ENCODE measurements at places on chromosomes 12 and 14.

- no peak for DNase-seq
Measured at GRCh38 chr12:1351926-1352325, 242.5 kb downstream of the FBXL14 start.

- DNase-seq = peak; percentile 45
Measured at GRCh38 chr14:37329189-37330001, 131.7 kb downstream of the MIPOL1 start.

DNA sequence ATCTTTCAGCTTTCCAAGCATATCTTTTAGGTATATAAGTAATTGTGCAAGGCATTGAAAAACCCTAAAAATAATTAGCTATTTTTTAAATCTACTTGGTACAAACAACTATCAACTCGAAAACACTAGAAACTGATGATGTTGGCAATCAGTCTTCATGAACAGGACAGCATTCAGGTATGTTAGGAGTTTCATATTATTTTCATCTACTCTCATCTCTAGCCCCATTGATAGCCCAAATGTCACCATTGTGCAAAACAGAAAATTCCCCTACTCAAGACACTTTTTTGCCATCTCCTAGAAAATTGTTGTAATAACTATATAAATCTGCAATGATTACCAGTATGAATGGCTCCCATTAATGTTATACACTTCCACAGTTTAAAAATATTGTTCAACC, 144.5 kb upstream of the KRAS start:
- no peak for DNase-seq

GRCh38 chr12:4153343-4153892, 120.1 kb upstream of the CCND2 start:
- DNase-seq = no peak

GRCh38 chr12:105168006-105168405, 60.5 kb downstream of the WASHC4 start:
- no peak for DNase-seq

DNA sequence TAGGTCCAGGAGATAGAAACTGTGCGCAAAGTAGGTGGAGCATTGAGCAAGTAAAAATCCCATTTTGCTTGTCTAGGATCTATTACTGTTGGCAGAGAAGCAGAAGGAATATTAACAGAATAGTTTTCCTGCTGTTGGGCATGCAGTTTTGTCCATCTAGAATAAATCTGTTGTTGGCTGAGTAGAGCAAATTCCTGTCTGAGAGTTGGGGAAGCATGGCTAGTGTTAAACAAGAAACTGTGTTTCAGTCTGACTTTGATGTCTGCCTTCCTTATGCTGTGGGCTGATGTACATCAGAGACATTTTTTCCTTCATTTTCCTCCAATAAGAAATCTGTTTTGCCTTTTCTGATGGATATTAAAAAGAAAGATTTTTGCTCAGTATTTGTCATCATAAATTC, 98.2 kb downstream of the RAD52 start:
- DNase-seq = no peak

DNA sequence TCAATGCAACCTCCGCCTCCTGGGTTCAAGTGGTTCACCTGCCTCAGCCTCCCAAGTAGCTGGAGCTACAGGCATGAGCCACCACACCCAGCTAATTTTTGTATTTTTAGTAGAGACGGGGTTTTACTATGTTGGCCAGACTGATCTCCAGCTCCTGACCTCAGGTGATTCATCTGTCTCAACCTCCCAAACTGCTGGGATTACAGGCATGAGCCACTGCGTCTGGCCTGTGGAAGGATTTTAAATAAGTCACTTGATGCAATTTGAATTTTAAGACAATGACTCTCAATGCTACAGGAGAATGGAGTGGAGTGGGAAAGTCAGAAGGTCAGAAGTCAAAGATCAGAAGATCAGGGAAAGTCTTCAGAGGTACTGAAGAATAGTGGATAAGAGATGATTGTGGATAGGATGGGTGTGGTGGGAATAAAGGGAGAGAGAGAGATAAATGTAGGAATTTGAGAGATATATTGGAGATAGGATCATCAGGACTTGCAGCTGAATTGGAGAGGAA, 15.4 kb downstream of the TMEM52B start:
- DNase-seq = no peak

DNA sequence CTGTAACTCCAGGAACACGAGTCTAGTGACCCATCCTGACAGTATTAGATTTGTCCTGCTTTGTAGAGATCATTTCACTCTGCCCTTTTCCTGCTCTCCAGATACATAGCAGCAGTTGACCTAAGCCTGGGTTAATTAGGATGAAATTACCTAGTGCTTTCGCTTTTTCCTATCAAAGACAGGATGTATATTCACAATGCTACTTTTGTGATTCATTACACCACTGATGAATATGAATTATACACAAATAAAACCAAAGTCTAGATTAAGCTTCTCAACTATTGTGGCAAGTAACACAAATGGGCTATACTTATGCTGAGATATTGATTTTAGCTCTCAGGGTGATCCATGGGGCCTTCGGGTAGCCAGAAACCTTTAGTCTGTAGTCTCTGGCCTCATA, 17.9 kb downstream of the CERS5 start:
- DNase-seq = no peak

- DNase-seq = peak; percentile 45
Measured at GRCh38 chr12:109385339-109386058, 37.8 kb downstream of the MYO1H start.

DNA sequence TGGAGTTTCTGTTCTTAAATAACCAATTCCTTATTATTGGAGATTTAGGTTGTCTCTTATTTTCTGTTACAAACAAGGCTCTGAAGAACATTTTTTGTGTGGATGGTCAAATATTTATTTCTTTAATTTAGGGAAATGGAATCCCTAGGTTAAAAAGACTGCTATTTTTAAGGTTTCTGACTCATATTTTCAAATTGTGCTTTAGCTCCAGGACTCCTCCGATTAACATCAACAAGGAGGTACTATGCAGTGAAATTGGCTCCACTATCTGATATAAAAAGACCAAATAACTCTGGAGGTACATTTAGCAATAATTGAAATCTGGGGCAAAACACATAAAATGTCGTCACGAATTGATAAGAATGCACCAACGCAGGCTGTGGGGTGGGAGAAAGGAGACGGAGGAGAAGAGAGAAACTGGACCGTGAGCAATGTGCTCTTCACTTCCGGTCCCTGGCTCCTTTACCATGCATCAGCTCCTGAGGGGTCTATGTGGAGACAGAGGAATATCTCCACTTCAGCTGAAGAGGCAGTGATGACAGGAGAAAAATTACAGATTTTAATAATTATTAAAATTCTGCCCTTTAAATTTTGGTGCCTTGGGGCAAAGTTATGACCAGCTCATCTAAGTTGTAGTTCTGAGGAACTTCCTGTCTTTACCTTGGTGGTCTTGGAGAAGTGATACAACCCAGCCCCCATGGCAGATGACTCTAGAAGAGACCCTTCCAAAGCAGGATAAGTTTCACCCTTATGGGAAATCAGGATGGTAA, 90.2 kb upstream of the BTG1 start:
- no peak for DNase-seq

- peak; percentile 14 for DNase-seq
Measured at GRCh38 chr14:66746316-66747006, 238.5 kb downstream of the GPHN start.

GRCh38 chr12:12716151-12716792, 896 bp upstream of the CDKN1B start:
- DNase-seq = no peak

DNA sequence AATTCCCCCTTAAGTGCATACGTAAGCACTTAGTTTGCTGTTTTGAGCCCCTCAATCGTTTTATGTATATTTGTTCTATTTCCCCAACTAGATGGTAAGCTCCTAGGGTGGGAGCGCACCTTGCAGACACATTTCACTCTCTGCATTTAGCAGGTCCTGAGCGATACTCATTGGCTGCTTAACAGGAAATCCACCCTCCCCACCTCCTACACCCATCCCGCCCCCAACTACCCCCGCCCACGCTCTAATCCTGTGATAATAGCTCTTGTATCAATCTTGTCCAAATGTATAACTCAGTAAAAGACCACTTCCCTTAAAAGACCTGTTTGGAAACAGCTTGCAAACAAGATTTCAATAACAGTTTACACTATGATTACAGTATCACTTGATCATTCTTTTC, 8.1 kb downstream of the LPAR5 start:
- DNase-seq = no peak

DNA sequence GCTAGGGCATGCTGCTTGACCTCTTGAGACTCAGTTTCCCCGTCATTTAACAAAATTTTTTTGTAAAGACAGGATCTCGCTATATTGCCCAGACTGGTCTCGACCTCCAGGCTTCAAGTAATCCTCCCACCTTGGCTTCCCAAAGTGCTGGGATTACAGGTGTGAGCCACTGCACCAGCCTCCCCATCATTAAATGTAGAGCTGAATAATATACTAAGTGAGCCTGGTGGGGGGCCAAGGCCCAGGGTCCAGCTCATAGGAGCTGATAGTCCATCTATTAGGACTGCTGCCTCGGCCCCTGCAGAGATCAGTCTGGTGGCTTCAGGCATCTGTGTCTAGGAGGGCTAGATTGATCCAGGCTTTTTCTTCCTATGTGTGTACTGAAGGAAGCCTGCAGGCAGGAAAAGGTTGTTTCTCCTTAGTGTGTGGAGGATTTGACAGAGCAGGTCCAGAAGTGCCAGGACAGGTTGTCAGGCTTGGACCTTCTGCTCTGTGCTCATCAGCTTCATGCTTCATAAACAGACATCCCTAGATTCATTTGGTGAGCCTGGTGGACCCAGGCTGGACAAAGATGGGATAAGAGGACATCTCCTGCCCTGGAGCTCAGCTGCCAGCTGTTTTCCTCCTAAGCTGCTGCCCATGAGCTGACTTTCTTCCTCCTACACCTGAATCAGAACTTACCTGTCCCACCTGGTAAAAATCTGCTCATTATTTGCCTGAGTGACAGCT, 135.4 kb downstream of the ZFP36L1 start:
- DNase-seq = no peak

DNA sequence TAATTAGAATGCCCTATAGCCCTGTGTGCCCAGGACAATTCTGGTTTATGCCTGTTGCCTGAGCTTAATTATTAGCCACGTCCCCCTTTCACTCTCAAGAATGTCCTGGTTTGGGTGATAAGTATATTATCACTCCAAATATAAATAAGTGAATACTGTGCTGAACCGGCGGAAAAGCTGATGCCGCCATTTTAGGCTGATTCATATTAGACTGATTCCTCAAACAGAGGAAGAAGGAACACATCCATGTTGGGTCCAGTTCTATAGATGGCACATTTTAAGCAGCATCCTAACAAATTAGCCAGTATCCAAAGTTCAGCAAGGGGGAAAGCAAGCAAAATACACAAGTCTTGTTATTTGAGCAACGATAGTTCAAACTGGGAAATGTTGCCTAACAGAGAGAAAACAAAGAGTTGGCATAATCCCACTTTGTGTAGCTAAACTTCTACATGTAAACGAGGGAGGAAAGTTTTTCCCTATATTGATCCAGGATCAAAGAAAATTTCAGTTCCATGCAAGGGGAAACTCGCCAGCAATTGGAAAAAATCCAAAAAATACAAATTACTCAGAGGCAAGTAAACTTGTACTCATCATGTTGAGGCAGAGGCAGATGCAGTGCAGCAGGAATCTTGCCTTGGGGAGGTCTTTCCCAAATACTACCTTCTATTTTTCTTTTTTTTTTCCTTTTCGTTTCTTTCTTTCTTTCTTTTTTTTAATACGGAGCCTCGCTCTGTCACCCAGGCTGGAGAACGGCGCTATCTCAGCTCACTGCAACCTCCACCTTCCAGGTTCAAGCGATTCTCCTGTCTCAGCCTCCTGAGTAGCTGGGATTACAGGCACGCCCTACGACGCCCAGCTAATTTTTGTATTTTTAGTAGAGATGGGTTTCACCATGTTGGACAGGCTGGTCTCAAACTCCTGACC, 96.2 kb downstream of the ITPR2 start:
- peak; percentile 8 for DNase-seq

DNA sequence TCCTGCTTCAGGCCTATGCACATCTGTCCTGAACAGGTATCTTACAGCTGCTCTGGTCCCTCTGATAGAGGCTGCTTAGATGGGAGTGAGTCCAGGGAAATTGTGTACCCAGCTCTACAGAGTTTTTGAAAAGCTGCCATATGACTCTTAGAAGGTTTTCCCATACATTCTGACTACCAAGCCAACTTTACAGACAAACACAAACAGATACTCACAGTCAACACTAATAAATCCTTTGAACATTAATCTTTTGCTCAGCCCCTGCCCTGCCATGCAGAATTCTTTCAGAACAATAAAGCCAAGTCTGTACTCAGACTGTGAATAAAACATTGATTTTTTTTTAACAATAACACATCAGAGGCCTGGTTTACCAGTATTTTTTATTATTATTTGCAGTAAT, 21.4 kb upstream of the RASSF8 start:
- DNase-seq = no peak

- no peak for DNase-seq
Measured at GRCh38 chr14:52377940-52378339, 63.8 kb downstream of the PTGER2 start.

DNA sequence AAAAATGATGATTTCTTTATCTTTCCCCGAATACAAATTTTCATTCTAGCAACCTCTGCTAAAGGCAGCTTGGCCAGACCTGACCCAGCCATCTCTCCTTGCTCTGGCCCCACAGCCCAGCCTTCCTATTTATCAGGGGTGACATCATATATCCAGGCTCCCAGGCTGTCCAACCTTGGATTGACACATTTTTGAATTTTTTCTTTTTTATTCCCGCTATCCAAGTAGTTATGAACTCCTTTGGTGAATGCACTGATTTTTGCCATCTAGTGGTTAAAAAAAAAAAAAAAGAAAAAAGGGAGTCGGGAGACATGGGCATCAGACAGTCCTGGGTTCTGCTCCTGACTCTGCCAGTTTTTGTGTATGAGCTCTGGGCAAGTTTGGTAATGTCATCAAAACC, 120.5 kb downstream of the PTPN11 start:
- DNase-seq = no peak

- DNase-seq = no peak
Measured at GRCh38 chr14:97156705-97157104, 359.5 kb downstream of the VRK1 start.

DNA sequence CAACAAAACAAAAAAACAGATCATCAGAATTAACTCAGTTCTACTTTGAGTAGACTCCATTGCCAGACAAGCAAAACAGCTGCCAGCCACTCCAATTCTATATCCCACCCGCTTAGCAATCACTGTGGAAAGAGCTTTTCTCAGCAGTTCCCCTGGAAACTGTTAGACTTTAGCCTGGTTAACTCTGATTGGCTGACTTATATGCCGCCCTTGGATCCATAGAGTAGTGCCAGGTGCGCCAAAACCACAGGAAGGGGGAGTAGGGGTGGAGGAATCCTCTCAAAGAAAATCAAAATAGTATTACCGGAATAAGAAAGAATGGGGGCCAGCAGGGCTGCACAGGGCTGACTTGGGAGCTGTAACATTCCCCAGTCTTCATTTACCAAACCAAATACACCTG, 5.4 kb upstream of the EML5 start:
- DNase-seq = no peak
